Activated naive CD8-positive, alpha-beta T cell treated with anti-CD3 and anti-CD28 coated beads, Interleukin-2, amount 10 ng/mL, durations not matched to agents 7 days and 5 days (primary cell): ENCODE measurements at places on chromosomes 13 and 19. TPM values are rescaled to one million over a fixed set of nuclear protein-coding genes. Genes with fewer than 3 reads are reported as not detected.

DNA sequence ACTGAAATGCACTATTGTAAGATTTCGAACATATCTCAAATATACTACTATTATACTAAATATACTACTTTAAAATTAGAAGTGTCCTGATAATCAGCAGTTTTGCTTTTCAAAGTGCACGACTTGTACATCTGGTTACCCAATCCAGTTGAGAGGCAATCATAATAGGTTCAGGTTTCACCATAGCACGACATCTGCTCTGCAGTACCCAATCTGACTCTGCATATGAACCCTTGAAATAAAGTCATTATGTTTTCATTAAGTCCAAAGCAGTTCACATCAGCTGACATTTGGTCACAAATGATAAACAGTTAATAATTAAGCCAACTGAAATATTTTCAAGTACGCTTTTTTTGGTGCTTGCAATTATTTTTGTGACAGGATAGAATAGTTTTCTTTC is 90.6 kb downstream of the PCDH9 start:
- no peaks in the 10 kb centered on the region for H3K27me3 ChIP-seq
- H3K4me1 ChIP-seq = no peaks in the 10 kb centered on the region
- no peaks in the 10 kb centered on the region for H3K36me3 ChIP-seq
- no peak overlapping the region for H3K4me3 ChIP-seq
- DNase-seq = no peak

DNA sequence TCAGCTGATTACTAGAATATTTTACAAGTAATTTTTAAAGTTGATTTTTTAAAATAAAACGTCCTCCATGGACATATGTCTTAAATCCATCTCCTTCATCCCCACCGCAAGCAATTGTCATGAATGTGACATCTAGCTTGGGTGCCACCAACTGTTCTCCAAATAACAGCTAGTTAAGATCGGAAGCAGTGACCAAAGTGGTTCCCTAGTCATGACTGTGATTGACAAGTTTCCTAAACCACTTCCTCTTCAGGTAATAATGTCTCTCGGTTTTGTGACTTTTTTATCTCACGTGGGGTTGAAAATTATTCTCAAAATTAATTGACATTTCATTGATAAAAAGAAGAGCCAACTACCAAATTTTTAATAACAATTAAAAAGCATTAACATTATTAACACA is 135.3 kb upstream of the MIR17HG start:
- H3K27ac ChIP-seq = no peak overlapping the region
- no peak overlapping the region for H3K4me3 ChIP-seq

- DNase-seq = peak; percentile 87
- peaks cover 28% of the 10 kb centered on the region for H3K36me3 ChIP-seq
- peak overlapping the region; percentile 98 for H3K4me3 ChIP-seq
- peaks cover 40% of the 10 kb centered on the region for H3K4me1 ChIP-seq
- H3K27me3 ChIP-seq = no peaks in the 10 kb centered on the region
Observed at GRCh38 chr19:18280247-18281081, 958 bp downstream of the JUND start.

- H3K27ac ChIP-seq = no peak overlapping the region
- H3K4me3 ChIP-seq = no peak overlapping the region
- no peaks in the 10 kb centered on the region for H3K4me1 ChIP-seq
- DNase-seq = no peak
- H3K36me3 ChIP-seq = no peaks in the 10 kb centered on the region
Observed at GRCh38 chr19:1290703-1291651, 5.3 kb downstream of the EFNA2 start.

The PRODH2 gene
- not detected for total RNA-seq

The RASIP1 gene
- not detected for total RNA-seq

The ZNF846 gene
- total RNA-seq = 21.1 TPM

- peaks cover 5% of the 10 kb centered on the region for H3K36me3 ChIP-seq
- H3K27me3 ChIP-seq = no peaks in the 10 kb centered on the region
- no peak overlapping the region for H3K27ac ChIP-seq
Observed at GRCh38 chr13:113442354-113442984, 10.8 kb downstream of the ADPRHL1 start.

DNA sequence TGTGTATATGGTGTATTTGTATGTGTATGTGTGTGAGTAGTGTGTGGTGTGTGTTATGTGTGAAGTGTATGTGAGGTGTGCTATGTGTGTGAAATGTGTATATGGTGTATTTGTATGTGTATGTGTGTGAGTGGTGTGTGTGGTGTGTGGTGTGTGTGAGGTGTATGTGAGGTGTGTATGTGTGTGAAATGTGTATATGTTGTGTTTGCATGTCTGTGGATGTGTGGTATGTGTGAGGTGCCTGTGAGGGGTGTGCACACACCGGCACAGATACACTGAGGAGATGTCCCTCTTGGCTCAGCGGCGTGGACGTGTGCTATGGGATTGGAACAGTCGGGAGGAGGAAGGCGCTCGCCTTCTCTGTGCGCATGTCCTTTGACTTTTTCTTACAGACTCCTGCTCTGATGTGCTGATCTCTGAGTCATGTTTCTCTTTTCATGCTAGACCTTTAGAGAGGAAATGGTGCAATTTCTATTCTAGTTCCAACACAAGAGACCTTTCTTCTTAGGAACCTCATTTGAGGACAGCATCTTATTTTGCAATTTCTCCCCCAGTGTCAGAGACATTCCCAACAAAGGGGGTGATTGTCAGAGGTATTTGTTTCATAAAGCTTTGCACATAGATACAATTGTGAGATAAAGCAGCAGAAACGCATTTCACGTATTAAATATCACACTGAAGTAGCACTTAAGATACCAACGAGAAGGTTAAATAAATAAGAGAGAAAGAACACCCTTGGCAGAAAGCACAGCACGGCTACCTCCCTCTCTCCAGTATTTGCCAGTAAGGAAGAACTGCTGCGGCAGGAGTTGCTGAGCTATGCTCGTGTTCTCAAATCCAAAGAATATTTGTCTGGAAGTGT is 11.3 kb upstream of the TNFRSF19 start:
- no peaks in the 10 kb centered on the region for H3K4me1 ChIP-seq
- H3K36me3 ChIP-seq = no peaks in the 10 kb centered on the region
- peaks cover 12% of the 10 kb centered on the region for H3K27me3 ChIP-seq
- no peak overlapping the region for H3K27ac ChIP-seq
- no peak for DNase-seq
- no peak overlapping the region for H3K4me3 ChIP-seq
